Stimulated activated CD4-positive, alpha-beta T cell treated with anti-CD3 and anti-CD28 coated beads, Interleukin-4, amount 100 ng/mL, for 24 hours (primary cell): ENCODE measurements at places on chromosomes 6 and 20.

GRCh38 chr6:137754366-137754765 lies 112.7 kb upstream of the TNFAIP3 start:
- no peak for DNase-seq

DNA sequence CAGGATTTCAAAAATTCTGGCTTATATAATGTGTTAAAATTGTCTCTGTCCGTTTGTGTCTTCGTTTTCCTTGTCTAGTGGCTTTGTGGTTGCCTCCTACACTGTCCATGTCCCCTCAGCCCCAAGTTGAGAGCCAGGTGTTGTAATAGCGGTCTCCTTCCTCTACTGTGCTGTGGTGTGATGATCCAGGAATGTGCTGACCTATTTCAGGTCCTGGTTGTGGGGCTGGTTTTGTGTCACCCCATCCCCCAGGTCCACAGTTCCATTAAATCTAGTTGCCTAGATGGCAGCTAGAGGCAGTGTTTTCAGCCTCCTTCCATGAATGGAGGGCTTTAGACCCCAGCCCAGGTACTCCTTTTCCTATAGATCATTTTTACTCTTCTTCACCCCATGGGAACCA lies 128.7 kb downstream of the DNAH8 start:
- no peak for DNase-seq

DNA sequence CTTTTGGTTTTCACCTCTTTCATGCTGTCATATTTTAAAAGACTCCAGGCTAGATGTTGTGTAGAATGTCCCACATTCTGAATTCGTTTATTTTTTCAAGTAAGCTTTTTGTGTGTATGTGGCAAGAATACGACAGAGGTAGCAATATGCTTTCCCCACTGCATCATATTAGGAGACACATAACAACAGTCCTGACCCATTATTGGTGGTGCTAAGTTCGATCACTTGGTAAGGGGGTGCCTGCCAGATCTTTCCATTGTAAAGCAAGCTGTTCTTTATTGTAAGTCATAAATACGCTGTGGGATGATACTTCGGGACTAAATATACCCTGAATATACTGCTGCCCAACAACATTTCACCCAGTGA lies 588 bp upstream of the NCOA3 start:
- no peak for DNase-seq

DNA sequence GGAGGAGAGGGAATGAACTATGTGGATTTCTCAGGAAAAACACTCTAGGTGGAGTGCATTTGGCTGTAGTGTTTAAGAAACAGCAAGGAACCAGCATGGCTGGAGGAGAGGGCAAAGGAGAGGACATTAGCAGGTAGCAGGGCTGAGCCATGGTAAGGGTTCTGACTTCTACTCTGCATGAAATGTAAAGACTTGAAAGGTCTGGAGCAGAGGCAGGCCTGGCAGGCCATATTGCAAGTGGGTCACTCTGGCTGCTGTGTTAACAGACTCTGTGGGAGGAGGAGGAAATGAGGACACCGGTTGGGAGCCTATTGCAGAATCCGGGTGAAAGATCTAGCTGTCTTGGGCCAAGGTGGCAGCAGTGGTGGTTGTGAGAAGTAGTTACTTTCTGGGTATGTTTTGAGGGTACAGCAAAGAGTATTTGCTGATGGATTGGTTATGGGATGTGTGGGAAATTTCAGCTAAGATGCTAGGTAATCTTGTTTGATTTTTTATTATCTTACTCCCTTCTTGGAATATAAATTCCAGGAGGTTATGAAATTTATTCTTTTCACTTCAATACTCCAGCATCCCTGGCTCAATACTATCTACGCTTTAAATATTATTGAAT lies 115.9 kb upstream of the BCLAF1 start:
- DNase-seq = no peak

- DNase-seq = peak; percentile 33
These were observed 46.2 kb upstream of the SUPT3H start for GRCh38 chr6:45423824-45424450.

DNA sequence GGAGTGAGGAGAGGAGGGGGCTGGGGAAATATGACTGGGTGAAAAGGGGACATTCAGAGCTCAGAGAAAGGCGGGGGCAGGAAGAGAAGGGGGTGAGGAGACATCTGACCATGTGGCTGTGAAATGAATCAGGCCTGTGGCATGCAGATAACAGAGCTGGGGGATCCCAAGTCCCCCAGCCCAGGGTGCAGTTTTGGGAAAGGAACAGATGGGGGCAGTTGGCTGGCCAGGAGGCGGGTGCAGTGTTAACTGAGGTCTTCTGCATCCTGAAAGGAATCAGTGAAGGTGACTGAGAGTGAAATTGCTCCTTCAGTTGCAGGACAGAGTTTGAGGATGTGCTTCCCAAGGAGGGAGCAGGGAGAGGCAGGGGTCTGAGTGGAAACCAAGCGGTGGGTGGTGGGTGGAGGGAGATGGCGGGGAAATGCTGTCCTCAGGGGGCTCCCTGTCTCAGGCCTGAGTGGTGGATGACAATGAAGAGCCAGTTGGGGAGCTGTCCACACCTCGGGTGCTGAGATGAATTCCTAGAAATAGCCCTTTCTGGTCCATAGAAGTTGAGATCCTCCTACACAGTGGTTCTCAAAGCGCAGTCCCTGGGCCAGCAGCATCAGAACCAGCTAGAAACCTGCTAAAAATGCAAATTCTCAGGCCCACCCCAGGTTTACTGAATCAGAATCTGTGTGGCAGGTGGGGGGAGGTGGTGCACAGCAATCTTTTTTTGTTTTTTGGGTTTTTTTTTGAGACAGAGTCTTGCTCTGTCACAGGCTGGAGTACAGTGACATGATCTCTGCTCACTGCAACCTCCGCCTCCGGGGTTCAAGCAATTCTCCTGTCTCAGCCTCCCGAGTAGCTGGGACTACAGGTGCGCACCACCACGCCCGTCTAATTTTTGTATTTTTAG lies 26.0 kb upstream of the CCDC167 start:
- DNase-seq = no peak

DNA sequence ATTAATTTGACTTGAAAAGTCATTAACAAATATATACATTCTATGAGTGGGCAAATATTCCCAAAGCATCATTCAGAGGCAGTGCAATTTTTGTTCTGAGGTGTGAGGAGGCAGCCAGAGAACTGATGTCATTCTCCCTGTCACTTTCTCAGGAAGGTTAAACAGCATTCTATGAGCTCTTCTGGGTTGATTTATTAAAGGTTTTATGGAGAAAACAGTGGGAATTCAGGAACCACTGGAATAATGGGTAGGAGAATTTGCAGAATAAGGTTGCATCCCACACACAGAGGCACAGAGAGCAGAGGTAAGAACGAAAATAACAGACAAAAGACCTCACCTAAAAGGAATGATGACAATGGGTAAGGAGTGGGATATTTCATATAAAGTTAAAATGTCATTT lies 860.6 kb downstream of the TFAP2A start:
- DNase-seq = no peak

DNA sequence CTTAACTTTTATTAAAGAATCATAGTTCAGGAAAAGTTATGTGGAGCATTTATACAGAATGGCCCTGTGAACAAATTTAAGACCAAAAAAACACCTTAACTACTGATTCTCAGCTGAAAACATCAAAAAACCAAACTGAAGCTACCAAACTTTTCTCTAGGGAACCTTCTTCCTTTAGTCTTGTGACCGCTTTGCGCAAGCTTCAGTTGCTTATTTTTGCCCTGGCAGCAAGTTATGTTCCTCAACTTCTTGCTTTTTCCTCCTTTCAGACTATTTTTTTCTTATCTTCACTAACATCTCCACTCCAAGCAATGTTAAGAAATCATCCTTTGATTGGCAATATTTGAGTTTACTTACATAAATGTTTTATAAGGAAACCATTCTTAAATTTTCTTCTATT lies 100.1 kb downstream of the MYB start:
- DNase-seq = no peak

DNA sequence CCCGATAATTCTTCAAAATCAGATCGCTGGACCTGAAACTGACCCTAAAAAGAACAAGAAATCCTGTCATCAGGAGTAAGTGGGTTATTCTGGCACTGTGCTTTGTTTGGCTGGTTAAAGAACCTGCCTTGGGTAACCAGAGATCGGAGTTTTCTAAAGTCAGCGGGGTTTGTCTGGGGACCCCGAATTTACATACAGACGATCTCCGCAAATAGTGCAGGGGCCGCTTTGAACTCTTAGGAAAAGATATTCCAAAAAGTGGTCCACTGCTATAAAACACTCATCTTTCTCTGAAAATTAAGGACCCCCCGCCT lies 33.0 kb upstream of the BTN3A2 start:
- DNase-seq = no peak

- no peak for DNase-seq
These were observed 18.4 kb downstream of the THBS2 start for GRCh38 chr6:169235286-169235685.

DNA sequence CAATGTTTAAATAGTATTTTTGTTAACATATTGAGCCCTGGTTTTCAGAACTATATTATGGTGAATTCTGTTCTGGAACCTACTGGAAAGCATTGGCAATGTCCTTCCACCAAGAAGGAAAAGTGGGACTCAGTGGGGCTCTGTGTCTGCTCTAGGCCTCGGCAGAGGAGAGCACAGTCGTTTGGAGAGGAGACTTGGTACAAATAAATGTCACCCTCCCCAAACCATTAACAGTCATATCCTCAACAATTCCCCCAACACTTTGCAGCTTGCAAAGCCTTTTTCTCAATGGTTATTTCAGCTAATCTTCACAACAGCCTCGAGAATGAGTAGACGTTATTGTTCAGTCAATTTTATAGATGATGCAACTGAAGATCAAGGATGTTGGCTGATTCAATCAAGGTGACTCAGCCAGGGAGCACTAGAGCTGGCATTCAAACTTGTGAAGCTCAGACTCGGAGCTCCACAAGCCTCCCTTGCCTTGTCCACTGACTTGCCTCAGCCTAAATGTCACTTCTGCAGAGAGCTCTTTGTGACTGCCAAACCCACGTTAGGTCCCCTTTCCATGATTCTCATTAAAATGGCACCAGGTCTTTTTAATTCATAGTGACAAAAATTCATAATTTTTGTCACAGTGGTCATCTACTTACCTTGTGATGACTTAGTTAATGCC lies 60.6 kb downstream of the TOX2 start:
- no peak for DNase-seq

DNA sequence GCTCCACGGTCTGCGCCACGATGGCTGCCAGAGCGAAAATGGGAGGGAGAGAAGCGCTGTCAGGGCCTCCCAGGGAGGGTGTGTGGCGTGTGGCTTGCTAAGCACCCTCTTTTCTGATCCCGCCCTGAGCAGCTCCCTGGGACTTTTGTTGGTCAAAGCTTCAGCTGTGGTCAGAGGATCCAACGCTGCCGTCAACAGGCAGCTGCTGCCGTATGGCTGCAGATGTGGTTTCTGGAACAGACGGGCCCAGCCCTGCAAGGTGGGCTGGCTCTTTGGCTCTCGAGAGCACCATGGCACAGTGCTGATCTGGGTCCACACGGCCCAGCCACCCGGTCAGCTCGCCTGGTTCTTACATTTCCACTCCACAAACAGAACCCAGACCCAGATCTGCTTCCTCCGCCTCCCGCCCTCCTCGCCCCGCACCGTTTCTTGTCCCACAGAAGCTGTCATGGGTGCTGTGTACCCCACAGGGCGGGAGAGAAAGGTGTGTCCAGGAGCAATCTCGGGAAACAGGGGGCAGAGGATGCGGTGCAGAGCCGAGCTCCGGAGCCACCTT lies 86.0 kb upstream of the BHLHE23 start:
- DNase-seq = no peak

DNA sequence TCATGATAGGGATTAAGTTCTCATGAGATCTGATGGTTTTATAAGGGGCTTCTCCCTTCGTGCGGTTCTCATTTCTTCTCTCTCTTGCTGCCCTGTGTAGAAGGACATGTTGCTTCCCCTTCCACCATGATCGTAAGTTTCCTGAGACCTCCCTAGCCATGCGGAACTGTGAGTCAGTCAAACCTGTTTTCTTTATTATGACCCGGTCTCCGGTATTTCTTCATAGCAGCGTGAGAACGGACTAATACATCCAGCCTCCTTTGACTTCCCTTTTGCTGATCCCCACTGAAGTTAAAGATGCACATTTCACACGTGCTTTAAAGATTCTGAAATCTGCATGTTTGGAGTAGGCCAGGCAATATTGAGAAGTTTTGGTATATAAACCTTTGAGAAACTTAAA lies 543.1 kb downstream of the PRKN start:
- DNase-seq = no peak

DNA sequence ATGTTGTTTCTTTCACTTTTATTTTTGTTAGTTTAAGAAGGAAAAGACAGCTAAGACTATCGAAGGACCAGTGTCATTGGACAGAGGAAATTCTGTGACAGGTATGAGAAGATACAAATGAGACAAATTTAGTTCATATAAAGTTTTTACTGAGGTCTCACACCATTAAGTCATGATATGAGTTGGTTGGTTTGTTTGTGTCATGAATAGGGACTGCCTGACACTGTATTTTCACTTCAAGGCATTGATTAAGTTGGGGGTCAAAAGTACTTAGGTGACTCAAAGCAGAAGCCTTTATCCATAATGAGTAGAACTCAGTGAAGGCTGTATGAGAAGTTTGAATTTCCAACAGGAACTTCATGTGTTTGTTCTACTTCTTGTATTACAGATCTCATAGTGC lies 21.3 kb upstream of the HIVEP2 start:
- DNase-seq = no peak

DNA sequence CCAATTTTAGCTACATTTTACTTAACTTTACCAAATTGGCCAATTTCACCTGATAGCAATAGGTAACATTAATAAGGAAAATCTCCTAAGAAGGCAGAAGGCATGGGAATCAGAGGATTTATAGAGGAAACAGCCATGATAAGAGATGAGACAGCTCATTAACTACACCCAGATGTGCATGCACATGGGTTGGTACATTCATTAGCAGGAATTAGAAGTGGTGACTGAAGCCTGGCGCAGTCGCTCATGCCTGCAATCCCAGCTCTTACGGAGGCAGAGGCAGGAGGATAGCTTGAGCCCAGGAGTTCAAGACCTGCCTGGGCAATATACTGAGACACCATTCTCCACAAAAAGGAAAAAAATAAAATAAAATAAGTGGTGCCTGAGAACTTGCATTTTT lies 173.5 kb downstream of the COL9A1 start:
- no peak for DNase-seq

- DNase-seq = no peak
These were observed 237.3 kb upstream of the CNR1 start for GRCh38 chr6:88403486-88403885.

DNA sequence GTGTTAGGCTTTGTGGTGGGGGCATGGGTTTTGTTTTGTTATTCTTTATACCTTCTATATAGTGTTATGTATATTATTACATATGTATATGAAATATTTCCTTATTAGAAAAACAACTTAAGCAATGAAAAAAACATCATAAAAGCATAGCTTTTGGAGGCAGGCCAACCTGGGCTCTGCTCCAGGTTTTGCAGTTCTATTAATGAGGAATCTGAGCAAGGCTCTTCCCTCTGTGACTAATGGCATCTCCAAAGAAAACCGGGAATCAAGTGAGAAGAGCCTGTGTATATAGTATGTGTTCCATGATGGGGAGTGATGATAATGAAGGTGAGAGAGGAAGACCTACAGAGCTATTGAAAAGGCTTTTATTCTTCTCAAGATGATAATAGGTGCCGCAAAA lies 291.1 kb downstream of the CLIC5 start:
- DNase-seq = no peak
